ENCODE measurements at places on chromosomes 1 and 21.

GRCh38 chr1:114218361-114219171 lies 64.9 kb upstream of the SYT6 start:
- DNase-seq, result no peak

DNA sequence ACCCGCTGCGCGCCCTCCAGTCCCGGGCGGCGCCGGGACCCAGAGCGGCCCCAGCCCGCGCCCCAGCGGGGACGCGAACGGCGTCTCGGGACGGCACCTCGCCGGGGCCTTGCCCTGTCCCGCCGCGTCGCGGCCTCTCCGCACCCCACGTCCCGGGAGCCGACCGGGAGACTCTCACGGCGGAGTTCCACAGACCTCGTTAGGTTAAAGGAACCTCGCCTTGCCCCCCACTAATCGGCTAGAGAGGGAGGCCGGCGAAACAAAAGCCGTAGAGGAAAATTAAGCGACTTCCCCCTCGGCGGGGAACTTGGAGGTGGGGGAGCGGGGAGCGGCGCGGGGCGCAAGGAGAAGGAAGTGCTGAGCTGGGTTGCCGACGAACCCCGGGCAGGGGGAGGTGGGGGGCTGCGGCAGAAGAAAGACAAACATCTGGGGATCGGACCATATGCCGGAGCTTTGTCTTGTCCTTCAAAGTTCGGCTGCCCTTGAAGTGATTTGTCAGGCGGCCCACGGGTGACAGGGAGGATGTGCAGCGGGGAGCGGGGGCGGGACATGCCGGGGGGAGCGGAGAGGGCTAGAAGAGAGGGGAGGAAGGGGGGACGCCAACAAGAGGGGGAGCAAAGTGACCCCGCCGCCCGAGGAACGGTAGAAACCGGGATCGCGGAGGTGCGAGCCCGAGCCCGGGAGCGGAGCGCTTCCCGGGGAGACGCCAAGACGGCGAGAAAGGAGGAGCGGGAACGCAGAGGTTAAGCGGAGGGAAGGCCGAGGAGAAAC lies 120.0 kb upstream of the RRP15 start:
- DNase-seq, result no peak

GRCh38 chr1:234932511-234933430 lies 195.9 kb downstream of the TOMM20 start:
- no peak for DNase-seq

GRCh38 chr1:119475866-119476439 lies 31.1 kb upstream of the HSD3B1 start:
- DNase-seq, result peak; percentile 20

DNA sequence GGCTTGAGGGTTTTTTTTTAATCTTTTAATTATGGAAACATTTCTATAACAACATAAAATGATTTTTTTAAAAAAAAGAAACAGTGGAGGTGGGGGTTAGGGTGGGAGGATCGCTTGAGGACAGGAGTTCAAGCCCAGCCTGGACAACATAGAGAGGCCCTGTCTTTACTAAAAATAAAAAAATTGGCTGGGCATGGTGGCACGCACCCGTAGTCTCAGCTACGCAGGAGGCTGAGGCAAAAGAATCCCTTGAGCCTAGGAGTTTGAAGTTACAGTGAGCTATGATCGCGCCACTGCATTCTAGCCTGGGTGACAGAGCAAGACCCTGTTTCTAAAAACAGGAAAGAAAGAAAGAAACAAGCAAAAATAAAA lies 32.2 kb upstream of the RNF11 start:
- no peak for DNase-seq

GRCh38 chr1:76086597-76086996 lies 12.1 kb downstream of the ST6GALNAC3 start:
- no peak for DNase-seq

DNA sequence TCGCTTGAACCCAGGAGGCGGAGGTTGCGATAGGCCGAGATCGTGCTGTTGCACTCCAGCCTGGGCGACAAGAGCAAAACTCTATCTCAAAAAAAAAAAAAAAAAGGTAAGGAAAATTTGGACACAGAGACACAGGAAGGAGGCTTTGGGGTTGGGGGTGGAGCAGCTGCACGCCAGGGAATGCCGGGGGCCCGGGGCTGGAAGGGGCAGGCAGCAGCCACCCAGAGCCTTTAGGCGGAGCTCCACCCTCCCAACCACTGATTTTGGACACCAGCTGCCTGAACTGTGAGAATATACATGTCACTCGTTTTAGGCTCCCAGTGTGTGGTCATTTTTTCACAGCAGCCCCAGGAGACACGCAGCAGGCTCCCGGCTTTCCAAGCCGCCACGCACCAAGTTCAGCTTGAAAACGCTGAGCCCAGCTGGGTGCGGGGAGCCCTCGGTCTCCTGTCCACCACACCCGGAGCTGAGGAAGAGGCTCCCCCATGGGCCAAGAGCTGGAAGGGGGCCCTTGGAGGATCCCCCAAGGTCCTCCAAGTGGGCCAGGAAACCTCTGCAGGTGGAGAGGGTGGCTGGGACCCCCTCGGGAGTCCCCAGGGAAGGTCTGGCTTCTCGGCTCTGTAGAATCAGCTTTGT lies 5.9 kb upstream of the FAAP20 start:
- DNase-seq, result no peak

GRCh38 chr1:8497210-8497819 lies 179.4 kb downstream of the SLC45A1 start:
- no peak for DNase-seq

DNA sequence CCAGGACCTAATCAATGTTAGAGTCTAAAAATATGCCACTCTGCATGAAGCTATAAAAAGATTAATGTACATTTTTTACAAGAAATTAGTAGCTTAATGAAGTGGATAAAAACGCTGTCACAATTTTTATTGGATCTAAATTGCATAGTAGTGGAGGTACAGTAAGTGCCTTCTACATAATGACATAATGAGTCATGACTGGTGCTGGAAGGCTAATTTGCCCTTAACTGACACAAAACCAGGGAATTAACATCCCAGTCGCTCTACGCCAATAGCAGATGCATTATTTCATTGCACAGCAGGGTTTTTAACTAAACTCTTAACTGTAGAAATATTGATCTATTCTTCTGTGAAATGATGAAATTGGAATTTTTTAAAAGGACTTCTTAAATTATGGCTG lies 33.3 kb downstream of the RRAGC start:
- no peak for DNase-seq

Data from right kidney (tissue), 9 donors.